ENCODE measurements at places on chromosomes 3 and 15.

DNA sequence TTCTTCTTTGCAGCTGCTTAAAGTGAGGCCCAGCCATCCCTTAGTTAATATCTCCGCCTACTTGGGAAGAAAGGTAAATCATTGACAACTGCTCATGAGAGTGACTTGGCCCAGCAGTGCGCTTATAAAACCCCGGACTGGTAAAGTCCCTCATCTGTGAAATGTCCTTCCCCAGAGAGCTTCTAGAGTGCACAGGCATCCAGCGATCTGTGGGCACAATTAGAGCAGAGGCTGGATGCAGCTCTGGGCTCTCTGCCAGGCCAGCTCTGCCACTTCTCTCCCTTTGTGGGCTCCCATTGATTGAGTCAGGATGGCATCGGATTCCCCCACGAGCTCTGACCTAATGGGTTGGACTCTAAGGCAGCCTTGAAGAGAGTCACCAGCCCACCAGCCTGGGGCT is 219.0 kb upstream of the LINGO1 start:
- DNase-seq, result no peak

DNA sequence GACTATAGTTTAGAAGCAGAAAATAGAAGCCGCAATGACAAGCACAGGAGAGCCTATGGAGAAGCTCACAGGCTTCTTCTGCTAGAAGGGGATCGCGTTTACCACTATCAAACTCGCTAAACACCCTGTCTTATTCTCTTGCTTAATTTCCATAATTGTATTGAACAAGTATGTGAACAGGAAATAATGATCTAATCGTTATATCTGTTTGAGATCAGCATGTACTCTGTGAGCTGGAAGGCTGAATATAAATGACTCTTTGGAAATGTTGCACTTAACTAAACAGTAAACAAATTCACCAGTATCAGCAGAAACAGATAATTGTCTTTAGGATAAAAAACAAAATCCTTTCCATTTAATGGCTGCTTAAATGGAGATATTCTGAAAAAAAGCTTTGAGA is 15.0 kb downstream of the NEK10 start:
- DNase-seq, result no peak

GRCh38 chr3:30625541-30626438 is 19.4 kb downstream of the TGFBR2 start:
- no peak for DNase-seq

- no peak for DNase-seq
These were observed 9.2 kb upstream of the SPRED1 start for GRCh38 chr15:38243278-38244055.

- no peak for DNase-seq
These were observed 100.8 kb upstream of the UMPS start for GRCh38 chr3:124629497-124629896.

DNA sequence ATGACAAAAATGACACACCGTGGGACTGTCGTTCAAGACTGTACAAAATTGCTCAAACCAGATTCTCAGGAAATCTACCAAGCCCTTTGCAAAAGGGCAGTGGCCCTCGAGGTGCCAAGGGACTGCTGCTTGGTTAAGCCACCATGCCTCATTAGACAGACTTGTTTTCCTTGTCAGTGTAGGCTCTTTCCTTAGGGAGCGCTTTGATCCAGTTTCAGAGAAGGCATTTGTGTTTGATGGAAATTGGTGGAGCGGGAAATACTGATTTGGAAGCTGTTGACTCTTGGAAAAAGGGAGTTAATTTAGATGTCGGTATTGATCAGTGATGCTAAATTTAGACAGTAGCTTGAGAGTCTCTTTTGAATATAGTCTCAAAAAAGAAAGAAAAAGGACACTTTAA is 304.3 kb upstream of the UMPS start:
- DNase-seq, result no peak

GRCh38 chr15:100537331-100537730 is 8.6 kb upstream of the CERS3 start:
- no peak for DNase-seq

- DNase-seq, result no peak
These were observed 196.2 kb downstream of the ROBO2 start for GRCh38 chr3:77236118-77236517.

DNA sequence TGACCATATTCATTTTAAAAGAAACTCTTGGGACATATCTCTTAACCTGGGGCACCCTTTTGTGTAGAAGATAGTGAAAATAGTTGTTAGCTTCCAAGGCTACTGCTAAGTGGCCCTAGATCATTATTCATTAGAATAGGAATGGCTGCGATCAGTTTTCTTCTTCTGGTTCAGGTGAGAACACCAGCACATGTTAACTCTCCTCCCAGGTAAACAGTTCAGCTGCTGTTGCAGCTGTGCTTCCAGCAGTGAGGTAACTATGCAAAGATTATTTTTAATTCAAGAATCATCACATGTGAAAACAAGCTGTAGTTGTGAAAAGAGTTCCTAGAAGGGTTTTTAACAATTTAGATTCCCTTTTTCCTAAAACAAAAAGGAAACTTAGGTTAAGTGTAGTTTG is 43.3 kb downstream of the ZPLD1 start:
- no peak for DNase-seq

GRCh38 chr15:88788816-88789215 is 14.4 kb upstream of the ACAN start:
- DNase-seq, result no peak

DNA sequence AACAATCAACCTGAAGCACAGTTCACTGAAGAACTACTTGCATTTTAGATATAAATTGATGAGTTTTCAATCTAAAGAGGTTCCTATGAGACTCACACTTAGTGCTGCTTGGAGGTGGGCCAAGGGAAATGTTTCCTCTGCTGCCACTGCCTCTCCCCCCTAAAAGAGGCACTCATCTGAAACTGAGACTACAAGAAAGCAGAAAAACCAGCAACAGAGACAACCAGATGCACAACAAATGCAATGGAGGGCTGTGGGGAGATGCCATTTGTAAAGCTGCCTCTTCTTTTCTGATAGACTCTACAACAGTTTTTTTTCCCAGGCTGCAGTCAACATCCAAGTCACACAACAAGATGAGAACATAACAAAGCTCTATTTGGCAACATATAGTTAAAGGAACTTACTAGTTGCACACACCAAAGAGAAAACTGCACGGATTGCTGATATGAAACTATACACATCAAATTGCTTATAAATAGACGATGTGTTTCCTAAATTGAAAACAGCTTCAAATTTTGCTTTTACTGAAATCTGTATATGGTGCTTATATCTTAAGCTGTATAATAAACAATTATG is 11.0 kb downstream of the TSPAN3 start:
- DNase-seq, result no peak

DNA sequence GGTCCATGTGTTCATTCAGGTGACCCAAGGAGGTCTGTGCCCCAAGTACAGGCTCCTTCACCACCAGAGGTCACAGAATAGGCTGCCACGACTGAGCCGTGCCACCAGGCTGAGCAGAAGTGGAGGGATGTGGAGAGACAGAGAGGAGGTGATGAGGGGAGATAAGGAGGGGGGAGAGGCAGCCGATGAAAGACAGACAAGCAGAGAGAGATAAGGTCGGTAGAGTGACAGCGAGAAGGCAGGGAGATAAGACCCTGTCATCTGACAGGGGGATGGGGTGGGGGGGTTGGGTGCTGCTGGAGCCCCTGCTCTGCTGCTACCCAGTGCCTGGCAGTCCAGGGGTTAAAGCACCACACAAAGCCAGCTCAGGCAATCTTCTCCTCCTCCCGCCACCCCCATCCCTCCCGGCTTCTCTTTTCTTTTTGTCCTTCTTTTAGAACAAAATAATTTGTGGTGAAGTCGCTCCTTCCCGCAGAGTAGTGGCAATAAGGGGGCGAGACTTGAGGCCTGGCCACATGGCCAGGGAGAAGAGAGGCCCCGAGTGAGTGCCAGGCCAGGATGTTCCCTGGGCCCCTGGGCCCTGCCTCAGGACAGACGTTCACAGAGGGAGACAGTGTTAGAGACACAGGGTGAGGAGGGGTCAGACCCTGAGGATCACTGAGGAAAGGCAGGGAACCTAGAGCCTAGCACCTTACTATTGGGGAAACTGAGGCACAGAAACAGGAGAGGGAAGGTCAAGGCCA is 67.9 kb downstream of the CACNA2D2 start:
- no peak for DNase-seq

DNA sequence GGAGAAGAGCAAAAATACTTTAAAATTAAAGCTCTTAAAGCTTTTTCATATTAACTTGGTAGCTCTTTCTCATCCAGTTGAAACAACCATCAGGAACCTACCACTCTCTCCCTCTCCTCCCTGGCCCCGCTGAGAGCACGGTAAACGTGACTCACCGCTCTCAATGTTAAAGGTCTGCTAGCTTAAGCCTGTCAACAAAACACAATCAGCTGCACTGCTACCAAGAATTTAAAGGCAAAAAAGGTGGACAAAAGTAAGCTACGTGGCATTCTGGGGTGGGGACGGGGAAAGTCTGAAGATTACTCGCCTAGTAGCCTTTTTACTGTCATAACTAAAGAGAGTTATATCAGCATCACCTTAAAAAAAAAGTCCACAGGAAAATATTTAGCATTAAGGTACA is 8.4 kb upstream of the GP5 start:
- no peak for DNase-seq

GRCh38 chr15:67953299-67953698 is 100.8 kb upstream of the PIAS1 start:
- DNase-seq, result no peak

GRCh38 chr3:128337305-128337704 is 129.4 kb downstream of the DNAJB8 start:
- no peak for DNase-seq

- no peak for DNase-seq
These were observed 315.4 kb upstream of the LRRC3B start for GRCh38 chr3:26307192-26307591.

GRCh38 chr3:42655980-42656679 is 2.6 kb downstream of the ZBTB47 start:
- DNase-seq, result no peak

GRCh38 chr15:64912379-64913325 is 950 bp downstream of the ANKDD1A start:
- DNase-seq, result no peak

DNA sequence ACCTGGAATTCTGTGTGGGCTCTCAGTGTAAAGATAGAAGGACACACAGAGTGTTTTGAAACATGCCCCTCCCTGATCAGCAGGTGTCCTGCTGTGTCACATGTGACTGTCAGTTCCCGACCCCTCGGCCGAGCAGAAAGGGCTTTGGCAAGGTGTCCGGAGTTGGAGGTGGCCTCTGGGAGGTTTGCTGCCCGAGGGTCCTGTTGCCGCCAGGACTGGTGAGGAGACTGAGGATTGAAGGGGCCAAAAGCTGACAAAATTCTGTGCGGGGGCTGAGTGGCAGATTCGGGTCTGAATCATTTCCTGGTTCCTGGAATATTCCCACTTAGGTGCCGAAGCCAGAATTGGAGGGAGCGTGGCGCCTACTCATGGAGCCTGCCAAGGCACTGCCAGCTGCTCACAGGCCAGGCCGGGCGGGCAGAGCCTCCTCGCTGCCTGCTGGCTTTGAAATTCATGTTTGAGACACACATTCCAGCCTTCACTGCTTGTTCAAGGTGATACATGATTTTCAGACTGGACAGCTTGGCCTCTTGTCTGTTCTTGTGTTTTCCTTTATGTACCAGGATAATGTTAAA is 83.8 kb downstream of the APBA2 start:
- no peak for DNase-seq

- no peak for DNase-seq
These were observed 129.3 kb upstream of the UBE2E2 start for GRCh38 chr3:23073724-23074305.

DNA sequence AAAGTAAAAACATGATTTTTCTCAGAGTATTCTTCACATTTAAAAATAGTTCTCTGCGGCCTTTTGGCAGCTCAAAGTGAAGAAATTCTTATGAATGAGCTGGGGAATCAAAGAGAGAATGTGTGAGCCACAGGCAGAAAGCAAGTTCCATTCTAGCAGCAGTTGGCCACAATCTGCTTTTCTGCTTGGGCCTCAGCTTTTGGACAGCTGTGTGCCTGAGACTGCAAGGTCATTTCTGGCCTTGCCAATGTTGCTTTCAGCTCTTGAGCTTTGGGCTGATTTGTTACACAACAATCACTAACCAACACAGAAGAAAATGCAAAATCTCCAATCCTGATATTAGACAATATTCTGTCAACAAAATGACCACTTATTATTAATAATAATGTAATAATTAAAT is 14.4 kb upstream of the TM4SF4 start:
- DNase-seq, result no peak

GRCh38 chr15:77226652-77227051 is 155.7 kb upstream of the TSPAN3 start:
- no peak for DNase-seq

DNA sequence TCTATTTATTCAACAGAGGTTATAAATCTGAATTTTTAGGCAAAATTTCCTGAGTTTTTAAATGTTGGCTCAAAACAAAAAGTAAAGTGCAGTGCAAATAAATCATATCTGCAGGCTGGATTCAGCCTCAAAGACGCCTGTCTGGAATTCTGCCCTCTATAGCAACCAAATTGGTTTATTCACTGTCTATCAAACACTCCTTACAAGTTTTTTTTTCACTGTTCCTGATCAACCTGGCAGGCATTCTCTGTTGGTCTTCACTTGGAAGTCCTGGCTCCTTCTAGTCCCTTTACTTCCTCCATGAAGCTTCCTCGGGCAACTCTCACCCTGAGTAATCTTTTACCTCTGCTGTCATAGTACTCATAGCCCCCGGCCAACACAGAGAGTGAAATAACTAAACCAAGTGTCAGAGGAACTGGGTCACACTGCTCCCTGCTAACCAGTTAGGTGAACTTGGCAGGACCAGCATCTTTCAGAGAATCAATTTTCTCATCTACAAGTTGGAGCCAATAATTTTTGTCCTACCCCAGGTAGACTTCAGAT is 36.8 kb upstream of the TIPARP start:
- DNase-seq, result no peak

- no peak for DNase-seq
These were observed 9.9 kb downstream of the UQCC5 start for GRCh38 chr3:52546111-52546901.

DNA sequence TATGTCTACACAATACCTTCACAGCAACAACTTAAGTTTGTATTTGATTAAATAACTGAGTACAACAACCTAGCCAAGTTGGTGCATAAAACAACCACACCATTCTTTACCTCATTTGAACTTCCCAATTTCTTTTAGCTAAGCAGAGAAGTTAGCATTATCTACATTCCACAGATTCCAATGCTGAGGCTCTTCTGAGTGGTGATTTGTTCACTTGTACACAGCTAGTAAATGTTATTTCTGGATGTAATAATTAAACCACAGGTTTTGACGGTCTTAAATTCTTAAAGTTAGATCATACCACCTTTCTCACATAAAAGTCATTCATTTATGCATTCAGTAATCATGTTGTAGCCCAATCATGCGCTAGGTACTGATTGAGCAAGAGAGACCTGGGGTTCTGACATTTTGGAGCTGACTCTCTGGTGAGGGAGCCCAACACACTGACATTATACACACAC is 102.5 kb downstream of the SST start:
- no peak for DNase-seq

GRCh38 chr15:35182841-35183479 is 97.9 kb upstream of the NANOGP8 start:
- no peak for DNase-seq

GRCh38 chr15:38017721-38018120 is 83.3 kb downstream of the TMCO5A start:
- no peak for DNase-seq

GRCh38 chr3:28218917-28219198 is 22.6 kb upstream of the CMC1 start:
- DNase-seq, result no peak

- DNase-seq, result no peak
These were observed 200.3 kb upstream of the PFN2 start for GRCh38 chr3:150170852-150171520.

GRCh38 chr15:26075770-26076169 is 212.6 kb upstream of the ATP10A start:
- no peak for DNase-seq

Data from CD4-positive, alpha-beta memory T cell (primary cell).